ENCODE measurements at places on chromosomes 7 and 10.

DNA sequence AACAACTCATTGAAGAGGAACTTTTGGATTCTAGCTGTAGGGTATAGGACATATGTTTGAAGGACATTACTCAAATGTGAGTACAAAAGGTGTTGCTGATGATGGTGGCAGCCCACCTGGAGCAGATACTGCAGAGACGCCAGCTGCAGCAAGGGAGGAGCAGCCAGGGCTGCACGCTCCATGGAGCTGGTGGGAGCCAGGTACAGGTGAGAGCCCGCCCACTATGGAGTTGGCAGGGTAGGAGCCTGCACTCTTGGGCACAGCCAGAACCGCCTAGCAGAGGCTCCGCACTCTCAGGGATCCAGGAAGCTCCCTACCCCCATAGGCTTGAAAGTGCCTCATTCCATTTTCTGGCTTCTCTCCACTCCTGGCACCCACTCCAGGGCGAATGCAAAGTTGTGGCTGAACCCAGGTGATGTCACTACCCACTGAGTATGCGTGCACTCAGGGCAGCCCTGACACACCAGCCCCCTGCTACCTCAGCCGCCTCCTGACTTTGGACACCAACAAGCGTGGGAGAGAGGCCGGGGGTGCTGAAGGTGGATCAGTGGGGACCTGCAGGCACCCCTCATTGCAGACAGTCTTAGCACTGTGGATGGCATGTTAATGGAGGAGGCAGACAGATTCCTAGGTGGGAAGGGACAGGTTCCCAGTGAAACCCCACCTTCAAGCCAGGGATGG, 761.1 kb downstream of the IPMK start:
- no peak for DNase-seq

GRCh38 chr10:95026461-95026860, 42.8 kb downstream of the CYP2C8 start:
- DNase-seq = no peak

DNA sequence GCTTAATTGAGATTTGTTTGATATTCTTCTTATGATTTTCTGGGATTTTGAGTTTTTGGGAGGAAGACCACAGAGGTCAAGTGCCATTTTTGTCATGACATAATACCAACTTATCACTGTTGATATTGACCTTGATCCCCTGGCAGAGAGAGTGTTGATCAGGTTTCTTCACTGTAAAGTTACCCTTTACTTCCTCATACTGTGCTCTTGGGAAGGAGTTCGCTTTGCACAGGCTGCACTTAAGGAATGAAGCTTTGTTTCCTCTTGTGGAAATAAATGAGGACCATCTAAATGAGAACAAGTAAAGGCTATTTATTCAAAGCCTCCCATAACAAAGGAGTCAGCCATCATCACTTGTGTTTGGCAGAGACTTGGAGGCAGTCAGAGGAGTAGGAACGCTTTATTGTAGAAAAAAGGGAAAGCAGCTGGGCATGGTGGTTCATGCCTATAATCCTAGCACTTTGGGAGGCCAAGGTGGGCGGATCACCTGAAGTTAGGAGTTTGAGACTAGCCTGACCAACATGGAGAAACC, 16.1 kb downstream of the ST7 start:
- DNase-seq = no peak

DNA sequence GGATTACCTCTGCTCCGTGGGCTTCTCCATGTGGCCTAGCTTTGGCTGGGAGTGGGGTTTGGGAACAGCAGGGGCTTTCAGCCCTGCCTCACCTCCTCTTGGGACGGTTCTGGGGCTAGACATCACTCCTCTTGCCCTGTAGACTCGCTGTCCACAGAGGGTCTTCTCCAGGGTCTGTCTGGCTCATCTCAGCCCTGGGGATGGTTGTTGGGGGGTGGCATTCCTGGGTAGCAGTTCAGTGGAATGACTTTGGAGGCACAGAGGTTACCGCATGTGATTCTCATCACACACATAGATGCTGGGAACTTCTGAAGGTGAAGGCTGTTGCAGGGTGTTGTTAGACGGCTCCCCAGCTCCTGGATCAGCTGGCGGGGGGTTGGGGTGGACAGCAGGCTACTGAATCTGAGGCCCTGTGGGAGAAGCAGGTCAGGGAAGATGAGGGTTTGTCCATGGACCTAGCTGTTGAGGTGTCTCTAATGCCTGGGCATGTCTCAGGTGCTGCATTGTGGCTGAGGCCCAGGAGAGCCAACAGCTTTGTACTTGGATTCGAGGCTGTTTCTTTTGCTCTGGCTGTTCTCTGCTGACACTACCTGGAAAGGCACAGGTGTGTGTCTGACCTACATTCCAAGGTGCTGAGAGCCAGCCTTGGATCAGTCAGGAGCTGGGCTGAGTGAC, 23.8 kb downstream of the RAMP3 start:
- no peak for DNase-seq

GRCh38 chr7:78203042-78203720, 404.6 kb downstream of the PHTF2 start:
- DNase-seq = no peak

DNA sequence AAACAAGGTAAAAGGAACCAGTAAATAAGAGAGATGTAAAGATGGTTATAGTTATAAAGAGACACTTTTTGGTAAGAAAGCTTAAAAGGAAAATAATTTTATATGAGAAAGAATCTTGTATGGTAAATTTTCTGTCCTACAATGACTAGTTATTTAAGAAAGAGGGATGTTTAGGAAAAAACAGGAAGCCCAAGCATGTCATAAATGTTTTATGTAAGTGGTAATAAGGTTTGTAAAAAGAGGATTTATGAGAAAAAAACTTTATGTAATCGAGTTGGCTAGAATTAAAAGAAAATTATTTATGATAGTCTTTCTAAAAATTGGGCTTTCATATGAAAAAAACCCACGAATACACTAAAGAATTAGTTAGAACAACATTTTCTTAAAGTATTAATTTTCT, 34.2 kb upstream of the CREB3L2 start:
- DNase-seq = no peak

- DNase-seq = no peak
Measured at GRCh38 chr10:91627344-91628102, 5.3 kb downstream of the PPP1R3C start.

GRCh38 chr10:59877191-59877671, 29.1 kb downstream of the CCDC6 start:
- no peak for DNase-seq

DNA sequence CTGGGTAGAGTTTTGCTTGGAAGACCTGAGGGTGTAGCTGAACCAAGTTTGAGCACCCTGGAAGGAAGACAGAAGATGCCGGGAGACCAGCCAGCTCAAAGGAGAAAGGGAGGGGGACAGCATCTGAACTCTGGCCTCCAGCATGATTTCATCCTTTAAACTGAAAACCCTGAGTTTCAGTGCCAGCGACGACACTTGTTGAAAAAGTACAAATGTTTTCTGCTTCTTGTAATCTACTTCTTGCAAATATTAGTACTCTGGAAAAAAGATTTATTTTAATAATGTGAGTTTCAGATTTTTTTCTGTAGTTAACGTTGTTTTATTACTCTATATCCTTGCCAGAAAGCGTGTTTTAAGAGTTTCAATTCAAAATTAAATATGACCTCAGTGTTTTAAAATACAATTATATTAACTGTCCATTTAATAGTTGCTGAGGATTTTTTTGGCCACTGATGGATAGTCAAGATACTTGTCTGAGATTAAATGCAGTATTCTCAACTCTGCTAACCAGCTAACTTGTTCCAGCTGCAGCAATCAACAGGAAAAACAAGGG, 227.7 kb downstream of the MGMT start:
- no peak for DNase-seq

DNA sequence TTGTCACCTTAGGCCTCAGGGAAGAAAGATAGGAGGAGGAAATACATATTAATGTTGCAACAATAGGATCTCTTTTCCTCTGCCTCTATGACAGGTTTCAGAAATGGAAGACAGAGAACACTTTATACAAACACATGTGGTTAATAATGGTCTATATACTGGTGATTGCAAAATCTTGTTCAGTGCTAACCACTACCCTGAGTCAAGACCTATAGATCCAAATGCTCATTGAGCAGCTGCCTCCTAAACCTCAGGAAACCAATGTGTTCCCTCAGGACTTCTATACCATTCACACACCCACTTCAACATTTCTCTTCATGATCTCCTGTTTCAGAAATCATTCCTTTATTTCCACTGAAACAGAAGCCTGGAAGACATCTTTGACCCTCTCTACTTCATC, 32.5 kb upstream of the VWDE start:
- no peak for DNase-seq

- DNase-seq = no peak
Measured at GRCh38 chr10:90997670-90998069, 76.8 kb upstream of the ANKRD1 start.

DNA sequence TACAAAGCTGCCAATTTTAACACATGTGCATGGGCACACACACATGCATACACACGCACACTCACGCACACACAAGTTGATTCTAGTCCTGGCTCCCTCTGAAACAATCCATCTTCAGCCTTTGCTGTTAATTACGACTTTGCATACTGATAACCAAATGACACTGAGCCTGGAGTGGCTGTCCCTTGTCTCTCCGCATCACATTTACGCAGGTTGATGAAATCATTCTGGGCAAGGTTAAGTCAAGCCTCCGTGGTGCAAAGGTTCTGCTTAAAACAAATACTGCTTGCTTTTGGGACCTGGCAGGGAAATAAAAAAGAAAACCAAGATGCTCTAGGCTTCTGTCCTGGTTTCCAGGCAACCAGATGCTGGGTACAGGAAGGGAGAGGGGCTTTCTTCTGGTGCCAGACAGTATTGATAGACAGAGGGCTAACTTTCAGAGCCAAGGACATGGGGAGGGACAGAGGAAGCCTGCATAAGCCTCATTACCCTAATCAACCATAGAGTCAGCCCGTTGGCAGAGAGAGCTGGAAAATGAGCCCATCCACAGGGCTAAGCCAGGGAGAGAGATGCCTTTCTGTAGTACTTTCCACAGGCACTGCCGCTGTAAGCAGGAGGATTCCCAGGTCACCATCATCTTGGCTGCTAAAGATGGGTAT, 233.0 kb downstream of the WDR11 start:
- no peak for DNase-seq

DNA sequence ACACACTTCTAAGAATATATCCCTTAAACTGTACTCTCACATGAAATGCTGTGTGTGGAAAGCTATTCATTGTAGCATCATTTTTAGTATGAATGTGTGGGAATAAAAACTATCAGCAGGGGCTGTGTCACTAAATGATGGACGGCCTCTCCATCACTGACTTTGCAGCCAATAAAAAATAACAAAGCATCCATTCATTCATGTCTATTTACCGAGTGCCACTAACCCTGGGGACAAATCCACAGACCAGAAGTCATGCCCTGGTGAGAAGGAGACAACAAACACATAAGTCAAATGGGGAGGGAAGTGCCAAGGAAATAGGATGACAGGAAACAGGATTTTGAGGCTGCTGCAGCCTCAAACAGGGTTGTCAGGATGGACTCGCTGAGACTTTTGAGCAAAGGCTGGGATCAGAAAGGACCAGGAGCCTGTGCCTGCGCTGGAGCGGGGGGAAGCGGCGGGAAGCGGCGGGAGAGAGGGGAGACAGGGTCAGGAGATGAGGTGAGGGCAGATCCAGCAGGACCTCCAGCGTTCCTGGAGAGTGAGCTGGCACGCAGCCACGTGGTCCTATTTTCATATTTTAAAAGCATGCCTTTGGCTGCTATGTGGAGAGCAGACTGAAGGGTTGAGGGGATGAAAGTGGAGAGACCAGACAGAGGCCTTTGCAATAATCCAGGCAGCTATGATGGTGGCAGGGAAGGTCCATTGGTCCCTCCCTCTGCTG, 2.2 kb upstream of the NOM1 start:
- DNase-seq = no peak

DNA sequence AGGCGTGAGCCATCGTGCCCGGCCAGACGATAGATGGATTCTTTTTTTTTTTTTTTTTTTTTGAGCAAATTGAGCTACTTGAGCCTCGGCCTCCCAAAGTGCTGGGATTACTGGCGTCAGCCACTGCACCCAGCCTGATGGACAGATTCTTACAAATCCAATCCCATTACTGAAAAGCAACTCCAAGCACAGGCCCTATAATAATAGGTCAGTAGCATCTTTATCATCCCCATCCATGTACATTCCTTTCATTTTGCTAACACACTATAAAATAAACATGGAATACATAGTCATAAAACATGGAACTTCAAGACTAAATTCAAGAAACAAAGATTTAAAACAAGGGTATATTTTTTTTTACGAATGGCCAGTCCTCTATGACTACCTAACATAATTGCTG, 16.0 kb upstream of the RSBN1L start:
- no peak for DNase-seq

DNA sequence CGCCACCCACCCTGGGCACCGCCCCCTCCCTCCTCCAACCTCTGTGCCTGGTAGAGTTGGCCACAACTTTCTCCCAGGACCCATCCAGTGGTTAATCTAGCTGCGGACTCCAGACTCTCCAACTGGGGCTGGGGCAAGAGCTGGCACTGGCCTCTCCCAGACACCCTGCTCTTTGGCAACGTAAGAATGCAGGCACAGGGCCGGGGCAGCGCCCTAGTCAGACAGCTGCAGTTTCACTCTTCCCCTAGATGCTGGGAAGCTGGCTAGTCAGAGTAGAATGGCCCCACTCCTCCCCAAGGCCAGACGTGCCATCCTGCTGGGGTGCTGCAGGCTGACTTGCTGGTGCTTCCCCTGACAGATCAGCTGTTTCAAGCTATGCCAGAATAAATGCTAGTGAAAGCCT, 22.1 kb downstream of the HSPA12A start:
- DNase-seq = no peak

DNA sequence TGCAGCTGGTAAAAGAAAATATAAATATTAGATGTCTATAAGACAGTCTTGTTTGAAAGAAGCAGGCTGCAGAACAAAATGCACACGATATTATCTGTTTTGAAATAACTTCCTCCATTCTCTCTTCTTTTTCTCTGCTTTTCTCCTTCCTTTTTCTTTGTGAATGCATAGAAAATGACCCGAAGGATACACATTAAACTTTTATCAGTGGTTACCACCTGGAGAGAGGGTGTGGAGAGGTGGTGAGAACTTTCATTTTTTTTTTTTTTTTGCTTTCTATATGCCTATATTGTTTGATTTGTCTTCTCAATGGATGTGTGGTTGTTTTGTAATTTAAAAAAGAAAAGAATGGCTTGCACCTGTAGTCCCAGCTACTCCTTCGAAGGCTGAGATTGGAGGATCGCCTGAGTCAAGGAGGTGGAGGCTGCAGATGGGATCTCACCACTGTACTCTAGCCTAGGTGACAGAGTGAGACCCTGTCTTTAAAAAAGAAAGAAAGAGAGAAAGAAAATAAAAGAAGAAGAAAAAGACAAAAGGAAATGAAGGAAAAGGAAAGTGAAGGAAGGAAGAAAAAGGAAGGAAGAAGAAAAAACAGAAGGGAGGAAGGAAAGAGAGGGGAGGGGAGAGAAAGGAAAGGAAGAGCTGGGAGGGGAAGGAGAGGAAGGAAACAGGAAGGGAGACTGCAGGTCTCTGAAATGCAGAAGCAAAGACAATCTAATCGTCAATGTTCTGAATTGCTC, 64.4 kb downstream of the SAMD9 start:
- no peak for DNase-seq

GRCh38 chr7:83985821-83986220, 208.8 kb downstream of the SEMA3A start:
- no peak for DNase-seq
